ENCODE measurements at places on chromosomes 7 and 10.

GRCh38 chr7:44278451-44279161, 46.8 kb downstream of the CAMK2B start:
- no peak for DNase-seq

GRCh38 chr7:124909808-124910207, 19.8 kb downstream of the POT1 start:
- no peak for DNase-seq

DNA sequence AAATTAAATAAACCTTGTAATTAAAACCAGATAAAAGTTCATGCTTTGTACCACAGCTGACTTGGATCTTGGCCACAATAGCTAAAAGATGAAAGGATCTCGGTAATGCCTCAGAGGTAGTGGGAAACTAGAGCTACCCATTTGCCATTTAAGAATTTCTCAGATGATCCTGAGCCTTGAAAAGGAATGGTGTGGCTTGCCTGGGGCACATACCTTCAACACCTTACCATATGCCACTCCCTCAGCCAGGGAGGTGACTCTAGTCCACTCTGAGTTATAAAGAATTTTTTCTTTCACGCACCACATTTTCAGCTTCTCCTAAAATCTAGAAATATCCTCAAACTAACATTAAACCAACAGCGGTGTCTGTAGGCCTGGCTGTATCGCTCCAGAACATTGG, 516.3 kb upstream of the TEX47 start:
- DNase-seq, result no peak

DNA sequence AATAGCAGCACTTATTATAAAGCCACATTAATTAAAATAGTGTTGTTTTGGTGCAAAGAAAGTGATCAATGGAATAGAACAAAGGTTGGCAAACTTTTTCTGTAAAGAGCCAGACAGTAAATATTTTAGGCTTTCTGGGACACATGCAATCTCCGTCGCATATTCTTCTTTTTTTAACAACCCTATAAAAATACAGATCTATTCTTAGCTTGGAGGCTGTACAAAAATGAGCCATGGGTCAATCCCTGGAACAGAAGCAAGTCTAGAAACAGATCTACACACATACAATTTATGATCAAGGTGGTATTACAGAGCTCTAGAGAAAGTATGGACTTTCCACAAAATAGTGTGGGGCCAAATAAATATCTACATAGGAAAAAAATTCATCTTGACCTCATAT, 71.8 kb downstream of the ARHGAP21 start:
- no peak for DNase-seq

- DNase-seq, result no peak
Measured at GRCh38 chr10:14220026-14220425, 110.7 kb downstream of the FRMD4A start.

GRCh38 chr7:106629516-106629915, 31.4 kb downstream of the CCDC71L start:
- no peak for DNase-seq

- no peak for DNase-seq
Measured at GRCh38 chr7:121961089-121961867, 88.3 kb downstream of the PTPRZ1 start.

GRCh38 chr7:41967156-41967555, 264.3 kb upstream of the INHBA start:
- no peak for DNase-seq

DNA sequence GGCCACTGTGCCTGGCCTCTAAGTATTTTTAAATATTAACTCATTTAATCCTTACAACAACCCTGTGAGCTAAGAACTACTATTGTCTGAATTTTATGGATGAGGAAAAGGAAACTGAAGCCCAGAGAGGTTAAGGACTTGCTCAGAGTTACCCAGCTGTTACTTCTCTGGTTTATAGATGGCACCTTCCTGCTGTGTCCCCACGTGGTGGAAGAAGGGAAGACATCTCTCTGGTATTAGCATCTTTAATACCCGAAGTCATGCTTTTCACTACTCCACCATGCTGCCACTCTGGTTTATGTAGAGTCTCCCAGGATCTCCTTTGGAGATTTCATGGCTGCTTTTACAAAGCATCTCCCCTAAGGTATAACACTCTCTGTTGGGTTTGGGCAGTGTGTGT, 105.5 kb upstream of the MKLN1 start:
- DNase-seq, result no peak

- DNase-seq, result no peak
Measured at GRCh38 chr7:71132377-71133231, 660 bp downstream of the GALNT17 start.

DNA sequence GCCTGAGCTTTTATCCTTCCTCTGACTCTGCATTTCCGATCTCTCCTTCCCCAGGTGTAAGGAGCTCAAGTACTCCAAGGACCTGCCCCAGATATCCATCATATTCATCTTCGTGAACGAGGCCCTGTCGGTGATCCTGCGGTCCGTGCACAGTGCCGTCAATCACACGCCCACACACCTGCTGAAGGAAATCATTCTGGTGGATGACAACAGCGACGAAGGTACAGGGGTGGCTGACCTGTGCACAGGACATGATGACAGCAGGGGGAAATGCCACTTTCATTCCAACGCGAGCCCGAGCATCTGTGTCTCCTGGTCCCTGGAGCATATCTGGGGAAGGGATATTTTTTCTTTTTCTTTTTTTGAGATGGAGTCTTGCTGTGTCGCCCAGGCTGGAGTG, 256.2 kb downstream of the GALNT17 start:
- no peak for DNase-seq

GRCh38 chr10:118669020-118669791, 73.8 kb upstream of the PRLHR start:
- DNase-seq, result peak; percentile 66

- no peak for DNase-seq
Measured at GRCh38 chr7:20302891-20303290, 27.8 kb upstream of the ITGB8 start.

DNA sequence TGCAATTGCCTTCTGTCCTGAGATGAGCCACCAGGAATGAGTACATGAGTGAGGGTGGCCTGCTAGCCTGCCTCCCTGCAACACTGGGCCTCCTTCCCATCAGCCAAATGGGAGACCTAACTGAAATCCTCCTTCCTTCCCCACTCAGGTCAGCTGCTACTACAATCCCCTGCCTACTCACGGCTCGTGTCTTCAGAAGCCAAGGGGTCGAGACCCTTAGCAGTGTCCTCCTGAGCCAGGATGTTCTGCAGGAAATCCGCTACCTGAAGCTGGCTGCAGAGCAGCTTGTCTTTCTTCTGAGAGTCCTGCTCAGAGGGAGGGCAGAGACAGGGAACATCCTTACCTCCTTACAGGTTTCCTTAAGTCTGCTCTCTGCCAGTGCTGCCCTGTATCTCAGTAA, 1.2 kb downstream of the ZWINT start:
- DNase-seq, result no peak

Measured in right lung (tissue), 10 donors.